ENCODE measurements at places on chromosomes 6 and 20.

GRCh38 chr6:127483399-127484055 lies 24.3 kb upstream of the KIAA0408 start:
- DNase-seq = no peak

DNA sequence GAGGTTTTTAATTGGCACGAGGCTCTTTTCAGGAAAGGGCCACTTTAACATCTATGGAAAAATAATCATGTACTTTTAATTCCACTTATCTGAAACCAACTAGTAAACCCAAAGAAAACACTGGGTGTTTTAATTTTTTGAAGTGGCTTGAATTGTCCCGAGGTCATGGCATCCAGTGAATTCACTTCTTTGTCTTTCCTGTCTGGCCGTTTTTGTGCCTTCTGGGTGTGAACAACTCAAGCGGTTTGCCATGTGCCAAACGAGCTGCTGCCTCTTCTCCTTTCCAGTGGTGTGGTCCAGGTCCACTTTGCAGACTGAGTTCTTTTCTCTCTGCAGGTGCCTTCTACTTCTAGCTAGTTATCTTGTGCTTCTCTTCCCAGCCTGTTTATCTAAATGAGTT lies 117.5 kb downstream of the PLCB4 start:
- DNase-seq = no peak

- DNase-seq = no peak
Measured at GRCh38 chr6:142300758-142301650, 803 bp upstream of the ADGRG6 start.

GRCh38 chr20:16621435-16622141 lies 48.3 kb upstream of the KIF16B start:
- no peak for DNase-seq

- DNase-seq = no peak
Measured at GRCh38 chr20:19099596-19100545, 112.6 kb upstream of the SLC24A3 start.

GRCh38 chr6:19465760-19466159 lies 371.4 kb upstream of the ID4 start:
- DNase-seq = no peak

GRCh38 chr6:40138273-40138720 lies 204.0 kb upstream of the MOCS1 start:
- DNase-seq = no peak

- no peak for DNase-seq
Measured at GRCh38 chr20:25389401-25389857, 1.2 kb downstream of the ABHD12 start.

- peak; percentile 72 for DNase-seq
Measured at GRCh38 chr20:50930139-50930975, 880 bp downstream of the ADNP start.

GRCh38 chr6:106360410-106360988 lies at the start of gene CRYBG1:
CRYBG1 (plus strand) TSS chr6:106360717; CDS start chr6:106360909, 192 bp downstream.
- DNase-seq = peak; percentile 69

GRCh38 chr6:169908403-169908933 lies 157.0 kb downstream of the ERMARD start:
- DNase-seq = no peak

DNA sequence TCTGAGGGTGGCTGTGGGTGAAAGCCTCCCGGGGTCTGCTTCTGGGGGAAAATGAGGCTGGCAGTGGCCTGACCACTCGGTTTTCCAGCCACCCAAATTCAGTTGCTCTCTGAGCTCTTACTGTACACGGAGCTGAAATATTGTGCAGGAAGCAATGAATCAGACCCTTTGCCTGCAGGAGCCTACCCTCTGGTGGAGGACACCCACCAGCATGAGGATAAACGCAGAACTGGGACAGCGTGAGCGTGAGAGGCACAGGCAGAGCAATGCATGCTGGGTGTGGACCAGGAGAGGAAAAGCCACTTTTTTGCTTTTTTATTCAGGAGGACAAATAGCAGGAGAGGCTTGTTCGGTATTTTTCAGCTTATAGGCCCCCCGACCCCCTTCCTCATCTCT lies 298.0 kb downstream of the QKI start:
- no peak for DNase-seq

DNA sequence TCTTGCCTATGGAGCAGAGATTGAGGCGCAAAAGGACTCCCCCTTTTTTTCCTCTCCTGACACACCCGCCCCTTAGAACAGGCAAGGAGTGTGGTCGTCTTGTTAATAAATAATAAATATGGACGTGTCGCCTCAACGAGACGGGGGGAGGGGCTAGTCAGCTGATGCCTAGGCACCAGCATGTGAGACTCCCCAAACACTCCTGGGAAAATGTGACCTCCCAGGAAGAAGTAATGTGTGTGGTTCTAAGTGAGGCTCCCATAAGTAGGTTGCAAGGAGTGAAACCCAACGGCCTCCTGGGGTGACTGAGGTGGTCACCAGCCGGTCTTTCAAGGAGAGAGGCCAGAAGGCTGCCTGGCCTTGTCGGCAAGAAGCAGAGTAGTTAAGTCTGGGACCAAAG lies 1.1 kb upstream of the FAXC start:
- DNase-seq = no peak

- no peak for DNase-seq
Measured at GRCh38 chr6:48474136-48474535, 363.1 kb upstream of the PTCHD4 start.

DNA sequence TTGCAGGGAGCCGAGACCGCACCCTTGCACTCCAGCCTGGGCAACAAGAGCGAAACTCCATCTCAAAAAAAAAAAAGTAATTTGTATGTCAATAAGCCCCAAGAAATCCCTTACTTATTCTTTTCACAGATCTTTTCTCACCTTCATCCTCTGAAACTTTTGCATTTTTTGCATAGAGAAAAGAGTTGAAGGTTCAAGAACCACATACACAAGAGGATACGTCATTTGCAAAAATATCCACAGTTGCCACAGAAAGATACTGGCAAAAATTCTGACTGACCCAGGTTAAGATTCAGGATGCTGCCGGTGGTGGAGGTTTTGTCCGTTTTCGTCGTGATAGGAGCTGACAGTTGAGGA lies 94.5 kb downstream of the ZMYND8 start:
- DNase-seq = no peak

GRCh38 chr6:105194106-105194505 lies 14.3 kb upstream of the POPDC3 start:
- DNase-seq = no peak

DNA sequence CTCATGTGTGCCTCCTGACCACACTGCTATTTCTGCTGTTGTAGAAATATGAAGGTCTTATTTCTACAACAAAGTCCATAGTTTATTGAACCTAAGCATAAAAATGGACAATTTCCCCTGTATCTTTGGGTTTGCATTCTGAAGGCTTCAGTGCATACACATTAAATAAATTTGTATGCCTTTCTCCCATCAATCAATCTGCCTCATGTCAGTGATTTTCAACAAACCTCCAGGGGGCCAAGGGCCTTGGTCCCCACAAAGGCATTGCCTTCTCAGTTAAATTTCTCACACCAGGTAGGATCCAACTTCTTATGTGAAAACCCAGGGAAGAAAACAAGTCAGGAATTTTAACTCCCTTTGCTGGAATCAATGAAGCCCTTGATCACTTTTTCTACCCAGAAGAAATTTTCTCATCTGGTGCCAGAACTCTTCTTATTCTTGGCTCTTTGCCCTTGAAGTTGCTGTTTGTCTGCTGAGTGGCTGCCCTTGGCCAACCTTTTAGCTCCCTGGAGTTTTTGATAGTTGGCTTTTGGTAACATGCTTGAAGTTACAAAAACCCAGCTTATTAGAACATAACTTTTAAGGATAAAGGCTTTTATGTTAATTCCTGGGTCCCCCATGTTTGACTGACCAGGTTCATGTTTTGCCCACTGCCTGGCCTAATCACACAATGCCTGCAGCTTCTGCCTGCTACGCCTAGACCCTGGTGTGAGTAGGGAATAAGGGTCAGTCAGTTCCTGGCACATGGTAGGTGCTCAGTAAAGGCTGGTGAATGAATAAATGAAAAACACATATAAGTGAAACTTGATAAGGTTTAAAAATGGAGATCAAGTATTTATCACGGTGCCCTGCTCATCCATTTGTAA lies 37.0 kb downstream of the SHLD1 start:
- DNase-seq = no peak

- no peak for DNase-seq
Measured at GRCh38 chr6:12116264-12116800, 104.2 kb downstream of the HIVEP1 start.

GRCh38 chr6:15775741-15776140 lies 112.9 kb upstream of the DTNBP1 start:
- DNase-seq = no peak

- no peak for DNase-seq
Measured at GRCh38 chr6:12066297-12066696, 54.2 kb downstream of the HIVEP1 start.

GRCh38 chr6:27940766-27941165 lies 16.3 kb upstream of the OR2B6 start:
- DNase-seq = no peak

- DNase-seq = no peak
Measured at GRCh38 chr20:48910347-48910781, 11.1 kb upstream of the ARFGEF2 start.

DNA sequence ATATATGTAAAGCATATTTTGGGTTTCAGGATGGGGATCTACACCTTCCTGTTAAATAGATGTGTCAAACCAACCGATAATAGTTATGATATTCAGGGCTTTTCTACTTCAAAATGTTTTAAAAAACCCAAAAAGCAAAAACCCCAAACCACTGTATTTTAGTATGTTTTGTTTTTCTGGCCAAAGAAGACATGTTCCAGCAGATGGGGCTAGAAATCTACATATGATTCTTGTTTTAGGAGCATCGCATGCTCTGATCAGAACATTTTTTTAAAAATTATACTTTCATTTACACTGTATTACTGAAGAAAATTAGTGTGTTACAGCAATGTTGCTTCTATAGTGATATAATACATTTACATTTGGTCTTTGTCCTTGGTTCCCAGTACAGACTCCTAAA lies 11.0 kb downstream of the RMND1 start:
- no peak for DNase-seq

DNA sequence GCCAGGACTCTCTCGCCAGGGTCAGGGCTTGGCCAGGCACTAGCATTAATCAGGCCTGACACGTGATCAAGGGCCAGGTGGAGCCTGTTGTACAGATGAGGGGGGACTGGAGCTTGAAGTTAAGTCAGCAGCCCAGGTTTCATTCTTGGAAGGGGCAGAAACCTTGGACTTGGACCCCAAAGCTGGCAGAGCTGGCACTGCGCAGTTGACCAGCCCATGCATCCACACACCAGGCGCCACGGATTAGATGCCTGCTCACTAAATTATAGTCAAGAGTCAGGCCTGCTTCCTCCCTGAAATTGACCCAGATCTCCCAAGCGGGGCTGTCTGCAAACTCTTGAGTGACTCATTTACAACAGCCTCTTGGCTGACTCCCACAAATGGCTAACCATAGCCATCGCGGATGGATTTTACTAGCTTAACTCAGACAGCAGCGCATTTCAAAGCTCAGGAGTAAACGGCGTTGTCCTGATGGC lies 4.1 kb upstream of the TAF4 start:
- DNase-seq = no peak

DNA sequence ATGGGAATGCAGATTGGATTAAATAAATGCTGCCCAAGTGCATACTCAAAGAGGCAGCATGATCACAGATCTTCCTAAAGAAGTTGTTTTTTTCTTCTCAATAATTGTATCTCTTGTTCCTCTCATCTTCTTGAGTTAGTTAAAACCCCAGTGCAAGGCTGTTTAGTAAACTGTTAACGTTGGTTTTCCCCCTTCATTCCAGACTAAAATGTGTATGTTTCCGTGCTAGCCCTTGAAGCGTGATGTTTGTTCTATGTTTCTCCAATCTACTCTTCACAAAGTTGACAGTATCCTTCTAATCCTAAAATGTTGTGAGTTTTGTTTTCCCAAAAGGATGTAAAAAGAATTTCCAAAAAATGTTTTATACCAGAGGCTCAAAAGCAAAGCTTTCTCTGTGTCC lies 15.6 kb downstream of the CYP24A1 start:
- no peak for DNase-seq

- no peak for DNase-seq
Measured at GRCh38 chr20:49413677-49414076, 68.8 kb downstream of the KCNB1 start.

DNA sequence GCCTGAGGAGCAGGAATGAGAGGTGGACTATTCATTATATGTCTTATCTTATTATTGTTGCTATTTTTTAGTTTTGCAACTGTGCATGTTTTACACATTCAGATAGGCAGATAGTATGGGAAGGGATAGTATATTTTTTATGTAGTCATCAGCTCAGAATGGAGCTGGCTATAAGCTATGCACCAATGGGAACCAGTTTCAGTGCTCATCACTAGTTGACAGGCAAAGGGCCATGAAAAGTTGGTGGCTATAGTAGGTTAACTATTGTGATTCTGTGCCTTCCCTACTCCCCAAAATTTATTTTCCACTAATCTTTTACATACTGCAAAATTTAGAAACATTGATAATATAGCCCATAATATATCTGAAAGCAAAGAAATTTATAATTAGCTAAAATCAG lies 5.3 kb upstream of the UBD start:
- no peak for DNase-seq

DNA sequence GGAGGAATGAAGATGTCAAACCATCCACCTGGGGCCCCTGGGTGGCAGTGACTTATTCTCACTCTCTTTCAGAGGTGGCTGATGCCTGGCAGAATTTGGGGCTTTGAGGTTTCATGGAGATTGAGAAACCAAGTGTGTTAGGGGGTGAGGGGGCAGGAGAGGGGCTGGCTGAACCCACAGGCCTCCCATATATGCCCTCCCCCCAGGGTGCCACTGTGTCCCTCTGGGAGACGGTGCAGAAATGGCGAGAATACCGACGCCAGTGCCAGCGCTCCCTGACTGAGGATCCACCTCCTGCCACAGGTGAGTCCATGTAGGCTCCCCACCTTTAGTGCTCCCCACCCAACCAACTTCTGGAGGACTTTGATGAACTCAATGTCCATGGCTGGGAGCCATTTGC lies 7.6 kb downstream of the GLP1R start:
- no peak for DNase-seq

GRCh38 chr6:30922447-30922852 lies 8.4 kb downstream of the VARS2 start:
- no peak for DNase-seq

- no peak for DNase-seq
Measured at GRCh38 chr6:156946370-156946936, 169.3 kb downstream of the ARID1B start.

- DNase-seq = no peak
Measured at GRCh38 chr6:126632271-126632670, 292.4 kb downstream of the CENPW start.

DNA sequence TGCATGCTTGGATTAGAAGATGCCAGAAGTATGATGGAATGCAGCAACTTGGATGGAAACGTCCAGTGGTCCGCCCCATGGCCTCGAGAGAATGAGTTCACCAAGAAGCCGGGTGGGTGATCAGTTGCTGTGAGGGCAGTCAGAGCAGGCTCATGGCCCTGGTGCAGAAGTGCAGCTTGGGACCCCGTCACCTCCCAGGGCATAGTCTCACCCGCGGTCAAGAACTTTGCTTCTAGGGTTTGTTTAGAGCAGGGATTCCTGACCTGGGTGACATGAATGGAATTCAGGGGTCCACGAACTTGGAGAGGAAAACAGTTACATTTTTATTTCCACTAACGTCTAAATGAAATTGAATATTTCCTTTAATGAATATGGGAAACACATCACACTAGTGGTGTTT lies 216.5 kb upstream of the SNX9 start:
- no peak for DNase-seq

- DNase-seq = no peak
Measured at GRCh38 chr20:63767456-63767855, 27.9 kb downstream of the SLC2A4RG start.
